ENCODE measurements at places on chromosomes 7 and 10. TPM values are rescaled to one million over a fixed set of nuclear protein-coding genes. Genes with fewer than 3 reads are reported as not detected.

Gene SLC26A3
- not detected for total RNA-seq

Gene LLCFC1
- not detected for total RNA-seq

Gene MMP21
- 1.2 TPM for total RNA-seq

Gene CDNF
- total RNA-seq = 3.0 TPM

Gene PVRIG
- 0.33 TPM for total RNA-seq

Gene TMEM225B
- total RNA-seq = not detected

Gene NUTM2B
- total RNA-seq = 0.66 TPM

Data from camera-type eye (tissue), 1 donor.